ENCODE measurements at places on chromosomes 13 and 19.

DNA sequence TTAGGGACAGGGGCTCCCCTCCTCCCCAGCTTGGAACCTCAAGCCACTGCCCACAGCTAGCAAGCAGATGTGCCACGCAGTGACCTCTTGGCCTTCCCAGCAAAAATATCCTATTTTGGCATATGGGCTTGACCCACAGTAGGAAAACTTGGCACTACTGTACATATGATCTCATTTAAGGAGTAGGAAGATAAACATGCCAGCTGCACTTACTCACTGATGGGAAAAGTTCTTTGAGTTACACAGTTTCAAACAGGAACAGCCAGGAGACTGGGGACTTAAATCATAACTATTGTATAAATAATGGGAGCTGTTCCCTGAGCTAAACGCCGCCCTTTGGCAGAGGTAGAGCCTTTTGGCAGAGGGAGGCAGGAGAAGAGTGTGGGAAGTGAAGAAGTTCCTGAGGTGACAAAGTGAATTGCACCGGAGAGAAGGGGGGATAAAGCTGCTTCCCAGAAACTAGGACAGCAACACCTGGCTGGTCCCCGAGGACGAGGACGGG is 6.1 kb downstream of the SACS start:
- no peaks in the 10 kb centered on the region for H3K4me1 ChIP-seq
- H3K27ac ChIP-seq: no peak overlapping the region
- H3K36me3 ChIP-seq: no peaks in the 10 kb centered on the region

GRCh38 chr13:97257228-97257755 is 35.2 kb downstream of the MBNL2 start:
- no peak for DNase-seq
- H3K27ac ChIP-seq: no peak overlapping the region
- H3K27me3 ChIP-seq: no peaks in the 10 kb centered on the region
- H3K4me1 ChIP-seq: peaks cover 33% of the 10 kb centered on the region

- H3K4me1 ChIP-seq: no peaks in the 10 kb centered on the region
- no peak overlapping the region for H3K4me3 ChIP-seq
Measured at GRCh38 chr19:6568816-6569215, 22.1 kb downstream of the CD70 start.

- peaks cover 15% of the 10 kb centered on the region for H3K27me3 ChIP-seq
- H3K4me1 ChIP-seq: peaks cover under 1% of the 10 kb centered on the region
- DNase-seq: no peak
- H3K36me3 ChIP-seq: no peaks in the 10 kb centered on the region
- H3K4me3 ChIP-seq: no peak overlapping the region
Measured at GRCh38 chr19:11288349-11288748, 7.6 kb upstream of the TSPAN16 start.

DNA sequence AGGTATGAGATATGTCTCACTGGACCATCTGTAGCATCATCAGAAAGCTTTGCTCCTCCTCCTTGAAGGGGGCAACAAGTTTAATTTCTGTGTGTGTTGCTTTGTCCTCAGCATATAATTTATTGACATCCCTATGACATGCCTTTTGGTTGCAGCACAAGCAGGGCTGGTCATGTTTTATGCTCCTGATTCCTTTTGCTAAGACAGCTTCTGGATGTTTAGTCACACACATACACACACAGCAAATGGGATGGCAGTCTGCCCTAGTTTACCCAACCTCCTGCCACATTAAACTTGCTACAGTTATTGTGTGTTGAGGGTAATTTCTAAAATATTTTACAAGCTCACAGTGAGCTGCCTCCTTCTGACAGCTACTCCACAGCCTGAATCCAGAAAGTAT is 217.9 kb upstream of the RXFP2 start:
- H3K36me3 ChIP-seq: no peaks in the 10 kb centered on the region
- no peak for DNase-seq
- no peak overlapping the region for H3K4me3 ChIP-seq
- no peaks in the 10 kb centered on the region for H3K27me3 ChIP-seq
- no peaks in the 10 kb centered on the region for H3K4me1 ChIP-seq

GRCh38 chr19:38543807-38544568 is 73.8 kb downstream of the MAP4K1 start:
- no peak for DNase-seq
- H3K4me3 ChIP-seq: no peak overlapping the region
- no peaks in the 10 kb centered on the region for H3K36me3 ChIP-seq
- no peak overlapping the region for H3K27ac ChIP-seq

GRCh38 chr13:60392131-60392530 is 4.9 kb upstream of the TDRD3 start:
- no peaks in the 10 kb centered on the region for H3K36me3 ChIP-seq
- H3K27ac ChIP-seq: no peak overlapping the region
- DNase-seq: no peak
- H3K4me3 ChIP-seq: no peak overlapping the region
- no peaks in the 10 kb centered on the region for H3K27me3 ChIP-seq
- no peaks in the 10 kb centered on the region for H3K4me1 ChIP-seq

DNA sequence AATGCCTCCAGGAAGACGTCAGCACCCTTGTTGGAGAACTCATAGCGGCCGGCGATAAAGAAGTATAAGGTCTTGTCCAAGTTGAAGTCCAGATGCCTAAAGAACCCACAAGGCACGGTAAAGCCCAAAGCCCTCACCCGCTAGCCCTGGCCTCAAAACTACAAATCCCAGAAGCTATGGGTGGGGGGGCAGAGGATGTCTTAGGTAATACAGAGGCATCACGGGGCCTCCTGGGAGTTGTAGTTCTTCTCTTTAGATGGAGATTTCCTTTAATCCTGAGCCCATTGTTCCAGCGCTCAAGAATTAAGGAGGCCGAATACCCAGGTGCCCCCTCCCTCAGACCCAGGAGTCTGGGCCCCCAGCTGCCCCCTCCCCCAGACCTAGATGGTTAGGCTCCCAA is 10.8 kb downstream of the GYS1 start:
- H3K36me3 ChIP-seq: peaks cover 11% of the 10 kb centered on the region
- no peak for DNase-seq
- H3K27me3 ChIP-seq: no peaks in the 10 kb centered on the region
- H3K27ac ChIP-seq: no peak overlapping the region
- H3K4me1 ChIP-seq: no peaks in the 10 kb centered on the region
- H3K4me3 ChIP-seq: no peak overlapping the region

GRCh38 chr19:29552454-29553280 is 26.9 kb downstream of the VSTM2B start:
- H3K27ac ChIP-seq: no peak overlapping the region
- no peak for DNase-seq

GRCh38 chr19:29467824-29468401 is 57.9 kb upstream of the VSTM2B start:
- H3K27ac ChIP-seq: no peak overlapping the region
- H3K4me1 ChIP-seq: no peaks in the 10 kb centered on the region
- H3K27me3 ChIP-seq: no peaks in the 10 kb centered on the region
- no peak for DNase-seq

DNA sequence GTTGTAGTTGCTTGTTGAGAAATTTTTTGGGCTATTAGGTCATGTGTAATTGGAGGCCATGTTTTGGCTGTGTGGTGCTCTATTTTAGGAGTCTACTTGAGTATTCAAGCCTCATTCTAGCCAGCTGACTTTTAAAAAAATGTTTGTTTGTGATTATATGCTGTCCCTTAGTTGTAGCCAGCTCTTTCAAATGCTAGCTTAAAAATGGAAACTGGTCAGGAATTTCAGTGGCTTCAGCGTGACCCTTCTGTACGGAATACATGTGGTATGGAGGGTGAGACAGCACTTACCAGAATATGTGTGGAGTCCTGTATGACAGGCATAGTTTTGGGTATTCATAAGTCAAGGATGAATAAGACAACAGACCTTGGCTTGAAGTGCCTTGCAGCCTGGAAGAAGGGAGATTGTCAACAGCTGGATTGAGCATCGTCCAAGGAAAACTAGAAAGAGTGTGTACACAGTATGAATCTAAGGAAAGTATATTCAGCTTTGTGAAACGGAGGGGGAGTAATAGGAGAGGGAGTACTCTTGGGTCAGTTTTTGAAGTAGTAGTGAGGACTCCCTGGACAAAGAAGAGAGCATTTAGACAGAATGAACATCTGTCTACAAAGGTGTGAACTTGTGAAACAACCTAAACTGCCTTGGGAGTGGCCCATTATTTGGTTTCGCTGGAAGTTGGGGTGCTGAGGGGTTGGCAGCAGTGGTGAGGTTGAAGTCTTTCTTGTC is 20.0 kb upstream of the WTIP start:
- H3K4me1 ChIP-seq: no peaks in the 10 kb centered on the region
- H3K4me3 ChIP-seq: no peak overlapping the region
- no peaks in the 10 kb centered on the region for H3K27me3 ChIP-seq

DNA sequence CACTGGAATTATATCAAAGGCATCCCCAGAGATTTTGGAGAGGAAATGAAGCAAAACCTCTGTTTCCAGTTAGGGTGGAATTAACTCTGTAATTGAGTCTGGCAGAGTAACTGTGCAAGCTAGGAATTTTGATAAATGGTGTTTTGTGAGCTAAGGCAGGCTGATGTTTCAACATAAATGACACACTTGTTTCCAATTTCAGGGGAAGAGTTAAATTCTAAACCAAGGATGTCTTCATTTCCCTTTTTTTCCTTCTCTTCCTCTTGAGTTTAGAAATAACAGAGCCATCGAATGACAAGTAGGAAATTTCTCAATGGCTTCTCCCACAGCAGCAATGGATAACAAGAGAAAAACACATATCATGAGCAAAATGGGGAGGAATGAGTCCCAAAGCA is 131.2 kb downstream of the IRS2 start:
- H3K4me1 ChIP-seq: no peaks in the 10 kb centered on the region
- no peak overlapping the region for H3K27ac ChIP-seq
- no peak overlapping the region for H3K4me3 ChIP-seq
- H3K36me3 ChIP-seq: no peaks in the 10 kb centered on the region

GRCh38 chr19:51368366-51369282 is at the start of gene CLDND2:
TSS of gene CLDND2 (minus strand) at chr19:51369003. CDS start at chr19:51368577, 426 bp downstream.
- peak within 1 kb of the TSS; percentile 88 for H3K4me3 ChIP-seq
- H3K4me1 ChIP-seq: peaks cover 55% of the 10 kb centered on the region
- peak within 1 kb of the TSS; percentile 77 for H3K27ac ChIP-seq
- no peak for DNase-seq
- H3K27me3 ChIP-seq: no peaks in the 10 kb centered on the region

GRCh38 chr13:50713523-50714248 is 129.8 kb downstream of the DLEU7 start:
- H3K27me3 ChIP-seq: no peaks in the 10 kb centered on the region
- no peak overlapping the region for H3K4me3 ChIP-seq
- peaks cover 12% of the 10 kb centered on the region for H3K4me1 ChIP-seq
- no peak overlapping the region for H3K27ac ChIP-seq
- no peak for DNase-seq

DNA sequence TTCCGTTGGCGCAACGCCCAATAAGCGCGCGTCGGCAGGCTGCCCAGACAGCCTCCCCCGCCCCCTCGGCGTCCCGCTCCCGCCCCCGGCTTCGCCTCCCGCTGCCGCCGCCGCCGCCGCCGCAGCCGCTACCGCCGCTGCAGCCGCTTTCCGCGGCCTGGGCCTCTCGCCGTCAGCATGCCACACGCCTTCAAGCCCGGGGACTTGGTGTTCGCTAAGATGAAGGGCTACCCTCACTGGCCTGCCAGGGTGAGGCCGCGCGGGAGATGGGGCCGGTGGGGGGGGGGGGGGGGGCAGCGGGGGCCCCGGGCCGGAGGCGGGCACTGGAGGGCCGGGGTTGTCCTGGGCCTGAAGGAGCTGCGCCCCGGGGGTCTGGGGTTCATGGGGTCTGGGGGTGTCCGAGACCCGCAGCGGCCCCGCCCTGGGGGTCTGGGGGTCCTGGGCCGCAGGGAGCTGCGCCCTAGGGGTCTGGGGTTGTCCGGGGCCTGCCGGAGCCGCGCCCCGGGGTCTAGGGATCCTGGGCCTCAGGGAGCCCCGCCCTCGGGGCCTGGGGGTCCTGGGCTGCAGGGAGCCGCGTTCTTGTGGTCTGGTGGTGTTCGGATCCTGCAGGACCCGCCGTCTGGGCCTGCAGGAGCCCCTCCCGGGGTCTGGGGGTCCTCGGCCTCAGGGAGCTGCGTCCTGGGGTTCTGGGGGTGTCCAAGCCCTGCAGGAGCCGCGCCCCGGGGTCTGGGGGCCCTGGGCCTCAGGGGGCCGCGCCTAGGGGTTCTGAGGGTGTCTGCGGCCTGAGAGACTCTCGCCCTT is at the start of gene HDGFL2:
Gene HDGFL2 (plus strand): TSS at position 124 of the 801 bp plus-strand sequence. CDS start 54 bp downstream, at position 178.
- DNase-seq: no peak
- peak within 1 kb of the TSS; percentile 72 for H3K4me3 ChIP-seq
- H3K27ac ChIP-seq: peak within 1 kb of the TSS; percentile 64
- peaks cover 15% of the 10 kb centered on the region for H3K36me3 ChIP-seq
- peaks cover 25% of the 10 kb centered on the region for H3K4me1 ChIP-seq

DNA sequence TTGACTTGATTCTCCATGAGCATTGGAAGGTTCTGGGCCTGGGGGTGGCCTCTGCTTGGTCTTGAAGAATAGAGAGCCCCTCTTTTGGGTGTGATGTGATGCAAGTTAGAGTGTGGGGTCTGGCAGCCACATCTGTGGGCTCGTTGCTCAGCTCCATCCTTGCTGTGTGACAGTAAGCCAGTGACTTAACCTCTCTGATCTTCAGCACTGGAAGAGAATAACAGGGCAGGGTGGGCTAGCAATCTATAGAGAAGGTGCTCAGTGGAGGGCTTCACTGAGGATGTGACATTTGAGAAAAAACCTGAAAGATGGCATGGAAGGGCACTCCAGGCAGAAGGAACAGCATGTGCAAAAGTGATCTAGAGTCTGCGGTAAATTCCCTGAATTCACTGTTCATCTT is 28.2 kb downstream of the CELF5 start:
- no peak for DNase-seq
- H3K36me3 ChIP-seq: no peaks in the 10 kb centered on the region
- no peak overlapping the region for H3K27ac ChIP-seq
- no peaks in the 10 kb centered on the region for H3K4me1 ChIP-seq

DNA sequence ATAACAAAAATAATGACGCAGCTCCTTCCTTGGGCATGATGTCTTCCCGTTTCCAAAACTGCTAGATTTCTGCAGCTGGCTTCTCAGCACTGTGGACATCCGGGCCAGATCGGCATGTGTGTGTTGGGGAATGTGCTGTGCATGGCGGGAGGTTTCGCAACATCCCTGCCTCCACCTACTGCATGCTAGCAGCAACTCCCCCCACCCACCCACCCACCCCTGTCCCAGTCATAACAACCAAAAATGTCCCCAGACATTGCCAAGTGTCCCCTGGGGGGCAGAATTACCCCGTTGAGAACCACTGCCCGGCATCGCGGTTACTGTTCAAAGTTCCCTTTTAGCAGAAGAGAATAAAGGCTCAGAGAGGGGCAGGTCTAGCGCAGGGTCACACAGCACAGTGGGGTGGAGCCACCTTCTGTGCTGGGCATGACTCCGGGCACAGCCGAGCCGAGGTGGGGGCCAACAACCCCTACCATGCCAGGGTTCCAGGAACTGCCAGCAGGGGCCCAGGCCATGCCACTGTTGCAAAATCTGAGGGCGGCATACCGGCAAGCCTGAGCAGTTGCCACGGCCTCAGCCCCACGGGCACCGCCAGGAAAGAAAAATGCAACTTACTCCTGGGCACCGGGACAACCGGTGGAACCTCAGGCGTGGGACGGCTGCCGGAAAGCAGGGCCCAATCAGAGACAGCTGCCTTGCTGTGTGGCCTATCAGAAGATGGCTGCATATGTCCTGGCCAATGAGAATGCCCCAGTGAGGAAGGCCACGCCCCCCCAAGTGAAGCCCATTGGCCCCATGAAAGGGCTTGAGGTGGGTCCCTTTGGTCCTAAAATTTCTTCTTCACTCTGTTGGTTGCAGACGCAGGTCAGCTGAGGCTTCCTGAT is 22.5 kb upstream of the NFIC start:
- H3K36me3 ChIP-seq: no peaks in the 10 kb centered on the region
- no peaks in the 10 kb centered on the region for H3K27me3 ChIP-seq
- H3K4me1 ChIP-seq: peaks cover under 1% of the 10 kb centered on the region
- DNase-seq: no peak
